ENCODE measurements at places on chromosomes 3 and 15.

GRCh38 chr3:197748597-197749314, 927 bp upstream of the FYTTD1 start:
- DNase-seq = peak; percentile 73

DNA sequence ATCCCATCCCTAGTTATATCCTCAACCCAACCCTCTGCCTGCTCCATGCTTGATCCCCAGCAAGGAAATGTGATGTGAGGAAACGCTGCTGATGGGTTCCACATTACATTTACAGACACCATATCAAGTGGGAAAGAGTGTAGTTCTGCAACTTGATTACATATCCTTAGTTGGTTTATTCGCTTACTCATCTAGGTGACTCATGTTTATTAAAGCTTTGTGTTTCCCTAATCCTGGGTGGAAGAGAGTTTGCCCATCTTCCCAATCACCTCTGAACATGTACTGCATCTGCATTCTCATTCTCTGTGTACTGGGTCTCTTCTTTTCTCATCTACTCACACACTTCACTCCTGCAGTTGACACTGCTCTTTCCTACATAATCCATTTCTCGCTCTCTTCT, 91.7 kb upstream of the PDZRN3 start:
- no peak for DNase-seq

- no peak for DNase-seq
These were observed 48.7 kb upstream of the FHIT start for GRCh38 chr3:61300006-61300380.

DNA sequence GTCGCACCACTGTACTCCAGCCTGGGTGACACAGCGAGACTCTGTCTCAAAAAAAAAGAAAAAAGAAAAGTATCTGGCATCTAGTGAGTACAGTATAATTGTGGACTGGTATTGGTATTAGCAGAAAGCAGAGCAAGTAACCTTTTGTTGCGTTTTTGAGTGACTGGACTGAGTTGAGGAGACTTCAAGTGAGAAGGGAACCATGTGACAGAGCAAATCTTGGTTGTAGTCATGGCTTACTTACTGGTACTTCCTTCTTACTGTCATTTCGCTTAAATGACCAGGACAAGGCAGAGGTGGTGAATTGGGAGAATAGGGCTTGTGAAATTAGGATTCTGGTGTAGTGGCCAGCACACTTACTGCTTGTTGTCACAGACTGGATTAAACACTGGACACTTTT, 20.6 kb downstream of the RTF1 start:
- DNase-seq = no peak

DNA sequence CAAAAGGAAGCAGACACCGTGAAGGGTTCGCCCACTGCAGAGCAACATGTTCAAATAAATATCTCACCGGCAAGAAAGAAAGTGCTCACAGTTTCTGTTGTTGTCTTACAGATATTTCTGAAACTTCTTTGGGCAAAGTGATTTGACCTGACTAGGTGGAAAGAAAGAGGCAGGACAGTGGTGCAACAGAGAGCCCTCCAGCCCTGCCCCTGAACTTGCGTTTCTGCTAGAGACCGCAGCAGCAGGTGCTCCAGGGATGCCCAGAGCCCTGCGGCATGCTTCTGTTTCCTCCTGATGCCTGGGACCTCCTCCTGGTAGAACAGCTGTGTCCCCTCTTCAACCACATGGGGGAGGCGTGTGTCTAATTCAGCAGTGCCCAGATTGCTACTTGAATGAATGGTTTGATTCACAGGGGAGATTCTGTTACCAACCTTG, 123.4 kb downstream of the ATP10A start:
- no peak for DNase-seq

- no peak for DNase-seq
These were observed 79.4 kb downstream of the HES1 start for GRCh38 chr3:194215392-194215791.

DNA sequence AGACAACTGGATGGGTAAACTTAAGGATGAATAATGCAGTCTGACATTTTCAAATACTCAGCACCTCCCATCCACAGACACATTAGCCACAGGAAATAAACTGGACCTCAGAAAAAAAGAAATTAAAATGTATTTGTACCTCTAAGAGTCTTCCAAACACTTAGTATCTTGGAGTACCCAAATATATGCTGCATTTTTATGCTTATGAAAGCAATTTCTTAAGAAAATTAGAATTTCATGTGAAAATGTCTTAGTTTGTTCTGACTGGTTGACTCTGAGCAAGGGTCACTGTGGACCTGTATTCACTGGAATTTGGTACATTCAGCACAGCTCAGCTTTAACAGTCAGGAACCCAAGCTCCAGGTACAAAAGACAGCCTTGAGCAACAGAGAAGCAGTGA, 216.2 kb upstream of the UBE2E2 start:
- no peak for DNase-seq

DNA sequence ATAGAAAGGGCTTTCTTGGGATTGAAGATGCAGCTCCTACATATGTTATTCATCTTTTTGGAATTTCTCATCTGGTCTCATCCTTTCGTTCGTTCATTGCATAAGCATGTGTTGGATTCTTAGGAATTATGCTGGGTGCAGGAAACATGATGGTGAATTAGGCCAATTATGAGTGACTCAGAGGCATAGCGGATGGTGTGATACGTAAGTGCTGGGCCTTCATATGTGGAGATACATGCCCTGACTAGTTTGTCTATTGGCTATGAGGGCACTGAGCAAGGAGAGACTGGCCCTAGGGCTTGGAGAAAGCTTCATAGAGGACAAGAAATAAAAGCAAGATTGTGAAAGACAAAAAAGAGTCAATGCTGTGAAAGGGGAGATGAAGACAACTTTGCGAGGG, 235.1 kb downstream of the MYRIP start:
- DNase-seq = peak; percentile 91

- DNase-seq = no peak
These were observed 103.8 kb downstream of the ADCY5 start for GRCh38 chr3:123344907-123345594.

- no peak for DNase-seq
These were observed 1.4 kb upstream of the TMEM87A start for GRCh38 chr15:42274702-42274989.

- no peak for DNase-seq
These were observed 8.0 kb upstream of the KBTBD8 start for GRCh38 chr3:66989860-66990696.

GRCh38 chr15:31069360-31070000, 32.0 kb downstream of the TRPM1 start:
- no peak for DNase-seq

GRCh38 chr3:126355777-126356372, 1.3 kb downstream of the KLF15 start:
- peak; percentile 29 for DNase-seq

- DNase-seq = peak; percentile 90
These were observed 63.2 kb upstream of the SPPL2A start for GRCh38 chr15:50828610-50829206.

DNA sequence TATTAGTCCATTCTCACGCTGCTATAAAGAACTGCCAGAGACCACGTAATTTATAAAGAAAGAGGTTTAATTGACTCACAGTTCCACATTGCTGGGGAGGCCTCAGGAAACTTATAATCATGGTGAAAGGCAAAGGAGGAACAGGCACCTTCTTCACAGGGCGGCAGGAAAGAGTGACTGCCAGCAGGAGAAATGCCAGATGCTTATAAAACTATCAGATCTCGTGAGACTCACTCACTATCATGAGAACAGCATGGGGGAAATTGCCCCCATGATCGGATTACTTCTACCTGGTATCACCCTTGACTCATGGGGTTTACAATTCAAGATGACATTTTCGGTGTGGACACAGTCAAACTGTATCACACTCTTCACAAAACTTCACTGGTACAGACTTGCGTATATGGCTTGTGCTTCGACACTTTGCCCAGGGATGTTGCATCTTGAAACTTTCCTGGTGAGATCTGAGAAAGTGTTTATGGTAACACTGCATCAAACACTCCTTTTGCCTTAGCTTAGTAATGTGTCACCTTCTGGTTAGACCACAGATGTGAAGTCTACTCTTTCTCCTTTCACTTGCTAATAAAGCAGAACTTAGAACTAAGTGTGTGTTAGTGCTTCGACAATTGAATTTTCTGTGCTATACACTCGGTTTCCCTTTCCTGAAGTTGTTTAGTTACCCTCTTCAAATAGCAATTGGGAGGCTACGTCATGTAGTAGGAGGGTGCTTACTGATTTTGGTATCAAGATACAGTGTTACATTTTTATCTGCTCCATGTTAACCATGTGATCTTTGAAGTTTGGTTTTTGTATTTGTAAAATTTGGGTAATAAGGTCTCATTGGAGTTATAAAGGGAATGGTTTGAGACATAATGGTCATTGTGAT, 185.7 kb downstream of the LPP start:
- no peak for DNase-seq

DNA sequence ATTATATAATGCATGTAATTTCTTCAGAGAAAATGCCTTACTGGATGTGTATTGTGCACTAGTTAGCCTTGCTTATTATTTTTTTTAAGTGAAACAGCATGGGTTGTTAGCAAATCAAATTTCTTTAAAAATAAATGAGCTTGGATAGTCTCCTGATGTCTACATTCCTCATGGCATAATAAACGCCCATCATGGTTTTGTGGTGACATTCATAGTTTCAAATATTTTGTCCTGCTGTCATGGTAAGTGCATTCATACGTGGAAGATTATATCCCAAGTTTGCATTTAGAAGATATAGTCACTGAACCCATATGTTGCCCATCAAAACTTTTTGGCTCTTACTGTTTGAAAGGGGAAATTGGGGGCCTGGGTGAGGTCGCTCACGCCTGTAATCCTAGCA, 130.7 kb downstream of the ALCAM start:
- no peak for DNase-seq

DNA sequence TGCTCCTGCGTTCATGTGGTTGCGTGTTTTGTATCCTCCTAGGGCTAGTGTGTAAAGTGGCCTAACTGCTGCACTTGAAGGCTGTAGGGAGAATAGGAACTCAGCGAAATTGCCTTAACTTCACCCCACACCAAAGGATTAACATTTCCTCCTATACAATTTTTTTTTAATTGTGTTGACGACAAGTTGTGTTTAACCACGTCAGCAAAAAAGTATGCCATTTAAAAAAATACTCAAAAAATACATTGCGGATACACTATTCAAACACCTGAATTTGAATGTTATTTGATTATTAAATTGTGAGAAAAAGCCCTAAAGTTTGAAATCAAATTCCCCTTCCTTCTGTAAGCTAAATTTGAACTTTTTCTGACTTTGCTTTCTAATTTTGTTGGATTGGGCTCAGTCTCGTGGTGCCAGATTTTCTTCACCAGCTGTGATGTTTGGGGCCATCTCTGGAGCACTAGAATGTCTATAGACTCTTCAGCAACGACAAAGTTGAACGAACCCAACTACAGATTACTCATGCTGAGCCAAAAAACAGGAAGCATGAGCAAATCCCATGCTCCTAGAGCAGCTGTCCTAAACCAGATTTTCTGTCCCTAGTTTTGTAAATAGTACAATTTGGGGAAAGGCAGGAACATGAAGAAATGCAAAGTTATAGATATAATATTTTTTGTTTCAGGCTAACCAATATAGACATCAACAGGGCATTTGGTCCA, 8.1 kb upstream of the SLC9A9 start:
- no peak for DNase-seq

DNA sequence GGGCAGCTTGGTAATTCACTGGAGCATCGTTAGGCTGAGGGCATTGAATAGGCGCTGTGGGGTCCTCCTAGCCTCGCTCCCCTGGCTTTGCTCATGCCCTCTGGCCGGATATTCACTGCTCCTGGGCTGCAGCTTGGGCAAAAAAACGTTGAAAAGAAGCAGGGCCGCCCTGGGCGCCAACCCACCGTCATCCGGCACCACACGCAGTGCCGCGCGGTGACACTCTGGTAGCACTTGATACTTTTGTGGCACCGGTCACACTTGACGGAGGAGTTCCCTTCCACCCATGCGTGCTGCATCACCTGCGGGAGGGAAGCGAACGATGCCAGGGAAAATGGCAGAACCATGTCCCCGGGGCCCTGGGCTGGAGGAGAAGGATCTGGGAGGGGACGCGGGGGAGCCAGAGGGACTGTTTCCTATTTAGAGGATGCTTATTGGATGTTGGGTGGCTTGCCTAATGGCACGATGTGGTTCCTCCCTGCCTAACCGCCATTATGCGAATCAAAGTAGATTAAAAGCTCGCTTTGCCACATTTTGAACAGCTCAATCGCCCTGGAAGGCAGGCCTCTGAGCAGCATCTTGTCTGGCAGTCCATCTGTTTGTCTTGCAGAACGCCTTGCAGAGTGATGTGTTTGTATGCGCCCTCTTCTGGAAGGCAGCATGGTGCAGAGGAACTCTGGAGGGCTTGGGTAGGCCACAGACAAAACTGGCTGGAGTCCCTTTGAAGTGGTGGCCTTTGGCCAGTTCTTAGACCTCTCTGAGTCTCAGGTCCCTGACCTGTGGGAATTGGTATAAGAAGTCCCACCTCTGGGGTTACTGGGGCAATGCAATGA, 93.2 kb downstream of the DGKG start:
- no peak for DNase-seq

- peak; percentile 29 for DNase-seq
These were observed 134.9 kb upstream of the ZBTB20 start for GRCh38 chr3:115281697-115282675.

Measured in GM04504 (cell line).